ENCODE measurements at places on chromosomes 16 and 17.

DNA sequence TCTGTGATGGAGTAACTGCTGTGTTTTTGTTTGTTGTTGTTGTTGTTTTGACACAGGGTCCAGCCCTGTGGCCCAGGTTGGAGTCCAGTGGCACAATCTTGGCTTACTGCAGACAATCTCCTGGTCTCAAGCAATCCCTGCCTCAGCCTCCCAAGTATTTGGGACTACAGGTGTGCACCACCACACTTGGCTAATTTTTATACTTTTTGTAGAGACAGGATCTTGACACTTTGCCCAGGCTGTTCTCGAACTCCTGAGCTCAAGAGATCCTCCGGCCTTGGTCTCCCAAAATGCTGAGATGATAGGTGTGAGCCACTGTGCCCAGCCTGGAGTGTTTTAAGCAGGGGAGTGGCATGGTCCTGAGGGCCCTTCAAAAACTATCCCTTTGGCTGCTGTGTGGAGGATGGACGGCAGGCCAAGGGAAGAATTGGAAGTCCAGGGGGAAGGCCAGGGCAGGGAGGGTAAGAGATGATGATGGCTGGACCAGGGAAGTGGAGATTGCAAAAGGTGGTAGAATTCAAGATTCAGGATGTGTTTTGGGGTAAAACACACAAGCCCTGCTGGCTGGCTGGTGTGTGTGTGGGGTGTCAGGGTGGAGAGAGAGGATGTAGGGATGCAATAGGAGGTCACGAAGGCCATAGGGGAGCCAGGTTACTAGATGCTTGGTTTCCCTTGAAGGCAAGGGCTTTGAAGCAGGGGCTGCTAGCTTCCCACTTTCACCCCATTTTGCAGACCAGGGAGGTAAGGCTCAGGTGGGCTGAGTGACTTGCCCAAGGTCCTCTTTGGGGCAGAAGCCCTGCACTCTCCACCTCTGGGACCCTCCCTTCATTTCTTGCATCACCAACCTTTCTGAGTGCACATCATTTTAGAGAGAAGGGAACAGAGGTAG, 18.8 kb upstream of the PLLP start:
- DNase-seq, result no peak

- DNase-seq, result no peak
Measured at GRCh38 chr17:62678214-62678919, 50.9 kb downstream of the MRC2 start.

GRCh38 chr17:41919165-41919817, 540 bp upstream of the ACLY start:
- no peak for DNase-seq

DNA sequence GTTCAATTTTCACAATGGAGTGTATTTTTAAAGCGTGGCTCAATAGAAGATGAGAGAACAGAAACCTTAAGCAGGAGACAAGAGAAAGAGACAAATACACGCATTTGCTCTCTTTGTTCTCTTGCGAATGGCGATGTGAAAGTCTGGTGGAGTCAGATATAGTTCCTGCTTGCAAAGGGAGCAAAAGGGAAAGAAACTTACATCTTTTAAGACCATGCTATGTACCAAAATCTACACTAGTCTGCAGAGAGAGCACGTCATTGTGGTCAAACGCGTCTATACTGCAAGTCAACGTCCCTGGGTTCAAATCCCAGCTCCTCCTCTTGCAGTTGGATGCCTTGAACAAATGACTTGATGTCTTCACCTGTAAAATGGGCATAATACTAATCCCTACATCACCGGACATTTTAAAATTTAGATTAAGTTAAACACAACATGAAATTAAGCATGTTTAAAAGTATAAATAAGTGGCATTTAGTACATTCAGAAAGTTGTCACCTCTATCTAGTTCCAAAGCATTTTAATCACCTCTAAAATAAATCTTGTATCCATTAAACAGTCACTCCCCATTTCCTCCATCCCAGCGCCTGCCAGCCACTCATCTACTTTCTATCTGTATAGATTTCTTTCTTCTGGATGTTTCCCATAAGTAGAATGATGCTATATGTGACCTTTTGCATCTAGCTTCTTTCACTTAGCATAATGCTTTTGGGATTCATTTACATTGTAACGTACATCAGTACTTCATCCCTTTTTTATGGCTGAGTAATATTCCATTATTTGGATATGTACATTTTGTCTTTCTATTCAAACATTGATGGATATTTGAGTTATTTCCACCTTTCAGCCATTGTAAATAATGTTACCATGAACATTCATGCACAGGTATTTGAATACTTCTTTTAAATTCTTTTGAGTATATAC, 406.9 kb downstream of the TMEM114 start:
- DNase-seq, result no peak

GRCh38 chr17:15498107-15498506, 30.7 kb upstream of the CDRT4 start:
- DNase-seq, result no peak

DNA sequence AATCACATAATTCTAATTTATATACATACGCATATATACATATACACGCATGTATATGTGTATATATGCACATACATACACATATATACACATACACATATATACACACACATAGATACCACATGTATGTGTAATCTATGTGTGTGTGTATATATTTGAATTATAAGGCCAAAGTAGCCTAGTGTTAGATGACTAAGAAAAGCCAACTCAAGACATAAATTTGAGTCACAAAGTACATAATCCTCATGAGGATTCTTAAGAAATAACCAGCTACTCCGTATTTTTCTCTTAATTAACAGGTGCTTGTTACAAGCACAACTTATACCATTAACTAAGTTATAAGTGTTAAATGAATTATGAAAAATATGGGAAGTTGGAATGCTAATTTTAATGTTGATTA, 84.9 kb downstream of the CACNG1 start:
- no peak for DNase-seq

- no peak for DNase-seq
Measured at GRCh38 chr17:52306314-52306713, 147.8 kb upstream of the CA10 start.

- no peak for DNase-seq
Measured at GRCh38 chr17:2996810-2997670, 66.4 kb downstream of the OR1D5 start.

DNA sequence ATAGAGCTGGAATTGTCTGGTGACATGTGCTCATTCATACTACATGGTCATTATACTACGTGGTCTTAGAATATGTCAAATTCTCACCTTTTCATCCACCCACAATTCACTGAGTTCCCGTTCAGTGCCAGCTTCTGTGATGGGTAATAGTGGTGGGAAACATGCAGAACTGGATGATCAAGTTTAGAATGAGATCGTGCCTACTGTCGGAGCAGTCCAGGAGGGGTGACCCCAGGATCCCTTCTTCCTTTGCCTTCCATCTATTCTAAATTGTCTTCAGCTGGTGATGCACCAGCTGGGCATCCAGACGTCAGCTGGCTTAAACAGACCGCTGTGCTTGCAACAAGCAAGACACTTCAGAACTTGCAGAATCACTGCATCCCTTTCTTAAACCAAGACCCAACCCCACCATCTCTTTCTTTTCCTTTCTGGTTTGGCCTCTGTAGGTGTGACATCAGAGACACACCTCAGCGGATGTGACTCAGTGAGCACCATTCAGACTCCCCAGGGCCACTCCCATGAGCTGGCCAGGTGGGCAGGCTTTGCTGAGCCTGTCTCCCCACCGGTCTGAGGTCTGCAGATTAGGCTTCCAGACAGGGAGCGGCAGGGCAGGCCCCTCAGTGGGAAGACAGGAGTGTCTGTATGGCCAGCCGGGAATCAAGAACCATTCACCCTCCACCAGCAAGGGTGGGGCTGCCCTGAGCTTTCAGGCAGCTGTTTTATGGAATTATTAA, 18.1 kb downstream of the C17orf100 start:
- DNase-seq, result no peak

DNA sequence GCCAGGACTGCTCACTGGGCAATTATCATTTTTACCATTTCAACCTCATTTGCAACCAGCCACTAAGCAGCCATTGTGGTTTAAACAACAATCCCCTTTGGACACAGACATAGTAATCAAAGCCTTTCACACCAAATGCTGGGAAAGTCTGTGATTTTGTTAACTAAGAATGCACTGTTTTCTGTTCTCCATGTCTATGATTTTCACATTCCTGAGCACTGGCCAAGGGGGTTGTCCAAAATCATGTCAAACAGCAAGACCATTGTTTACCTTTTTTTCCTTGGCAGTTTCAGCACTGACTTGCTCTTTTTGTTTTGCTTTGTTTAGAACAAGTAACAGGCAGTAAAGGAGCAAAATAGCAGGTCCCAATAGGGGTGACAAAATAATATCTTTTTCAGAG, 106.3 kb upstream of the SIAH1 start:
- DNase-seq, result peak; percentile 32

GRCh38 chr16:59899940-59900339, 1165.8 kb upstream of the GOT2 start:
- no peak for DNase-seq

DNA sequence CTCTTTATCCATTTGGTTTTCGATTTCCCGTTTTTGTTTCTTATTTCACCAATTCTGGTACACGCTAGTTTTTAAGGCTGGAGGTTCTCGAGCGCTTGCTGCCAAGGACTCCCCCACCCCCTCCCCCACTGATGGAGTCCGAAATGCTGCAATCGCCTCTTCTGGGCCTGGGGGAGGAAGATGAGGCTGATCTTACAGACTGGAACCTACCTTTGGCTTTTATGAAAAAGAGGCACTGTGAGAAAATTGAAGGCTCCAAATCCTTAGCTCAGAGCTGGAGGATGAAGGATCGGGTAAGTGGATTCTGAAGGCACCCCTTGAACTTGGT, 825 bp downstream of the RPTOR start:
- no peak for DNase-seq

DNA sequence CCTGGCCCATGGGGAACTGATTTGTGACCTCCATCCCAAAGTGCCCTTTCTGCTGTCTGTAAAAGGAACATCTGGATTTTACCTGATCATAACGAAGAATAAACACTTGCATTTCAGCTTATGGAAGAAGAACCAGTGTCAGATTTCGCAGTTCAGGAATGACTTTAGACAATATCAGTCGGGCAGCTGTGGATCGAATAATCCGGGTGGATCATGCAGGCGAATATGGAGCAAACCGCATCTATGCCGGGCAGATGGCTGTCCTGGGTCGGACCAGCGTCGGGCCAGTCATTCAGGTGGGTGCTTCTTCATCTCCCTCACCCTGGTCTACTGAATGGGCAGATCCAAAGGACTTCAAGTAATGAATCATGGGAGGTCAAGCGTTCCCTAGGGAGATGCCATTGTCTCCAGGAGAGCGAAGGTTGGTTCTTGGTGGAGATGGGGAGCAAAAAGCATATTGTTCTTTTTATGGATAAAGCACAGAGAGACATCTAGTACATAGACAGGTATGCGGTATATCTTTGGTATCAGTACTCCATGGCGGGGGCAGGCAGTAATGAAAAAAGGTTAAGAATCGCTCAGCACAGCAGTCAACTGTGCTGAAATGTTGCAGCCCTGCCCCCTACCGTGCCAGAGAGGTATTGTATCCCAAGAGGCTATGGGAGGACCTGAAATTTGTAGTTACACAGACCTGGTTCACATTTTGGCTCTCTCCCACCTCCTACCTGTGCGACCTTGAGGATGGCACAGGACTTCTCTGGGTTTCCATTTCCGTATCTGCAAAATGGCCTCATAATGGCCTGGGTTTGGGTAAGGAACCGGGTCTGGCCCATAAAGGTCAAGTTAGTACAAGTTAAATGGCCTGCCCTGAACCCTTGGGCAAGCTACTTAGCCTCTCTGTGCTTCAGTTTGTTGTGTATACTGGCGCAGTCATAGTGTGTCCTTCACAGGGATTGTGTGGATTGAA, 4.7 kb downstream of the COQ7 start:
- DNase-seq, result peak; percentile 56

GRCh38 chr16:28610595-28611191, 849 bp upstream of the SULT1A1 start:
- DNase-seq, result no peak

DNA sequence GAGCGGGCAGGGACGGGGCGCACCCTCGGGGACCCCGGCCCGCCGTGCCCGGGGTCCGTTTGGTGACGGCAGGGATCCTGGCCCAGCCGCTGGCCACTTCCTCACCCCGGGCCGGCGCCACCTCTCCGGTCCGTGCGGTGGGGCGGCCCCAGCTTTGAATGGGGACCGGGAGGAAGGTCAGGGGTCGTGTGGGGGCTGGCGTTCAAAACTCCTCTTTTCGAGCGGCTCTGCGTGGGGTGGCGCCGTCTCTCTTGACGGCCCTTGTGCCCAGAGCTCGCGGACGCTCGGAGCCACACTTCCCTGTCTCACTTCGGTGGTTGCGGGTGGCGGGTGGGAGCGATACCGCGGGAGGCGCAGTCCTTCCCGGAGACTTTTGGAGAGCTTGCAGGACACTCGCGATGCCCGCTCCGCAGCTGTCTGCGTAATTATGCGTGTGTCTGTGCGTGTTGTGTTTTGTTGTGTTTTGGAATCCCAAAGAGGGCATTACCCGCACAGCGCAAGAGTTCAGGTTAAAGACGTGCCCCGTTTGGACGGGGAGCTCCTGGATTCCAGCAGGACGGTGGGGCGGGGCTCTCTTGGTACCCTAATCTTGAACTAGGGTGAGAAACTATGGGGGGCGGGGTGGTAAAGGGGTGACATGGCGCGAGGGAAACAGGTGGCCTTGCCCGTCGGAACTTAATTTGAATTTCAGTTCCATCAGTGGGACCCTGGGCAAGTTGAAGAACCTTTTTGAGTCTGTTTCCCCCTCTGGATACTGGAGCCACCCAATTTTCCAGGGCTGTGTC, 637 bp downstream of the PLCG2 start:
- no peak for DNase-seq

DNA sequence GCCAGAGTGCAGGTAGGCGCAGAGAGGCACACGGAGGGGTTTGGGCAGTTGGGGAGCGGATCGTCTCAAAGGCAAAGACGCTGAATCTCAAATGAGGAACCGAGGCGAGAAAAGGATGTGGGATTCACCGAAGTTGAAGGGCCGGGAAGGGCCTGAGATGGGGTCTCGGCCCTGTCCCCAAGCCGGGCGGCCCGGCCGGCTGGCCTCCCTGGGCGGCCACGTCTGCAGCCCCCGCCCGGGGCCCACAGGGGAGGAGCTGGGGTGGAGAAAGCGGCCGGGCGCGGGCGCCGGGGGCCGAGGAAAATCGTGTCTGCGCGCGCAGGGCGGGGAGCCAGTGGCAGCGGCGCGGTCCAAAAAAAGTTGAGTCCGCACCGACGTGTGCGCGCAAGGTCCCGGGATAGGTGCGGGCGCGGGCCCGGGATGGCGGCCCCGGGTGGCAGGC, 458 bp downstream of the SLC12A4 start:
- no peak for DNase-seq

- DNase-seq, result no peak
Measured at GRCh38 chr17:60562421-60562820, 36.4 kb upstream of the APPBP2 start.

- DNase-seq, result no peak
Measured at GRCh38 chr16:80997139-80997798, 9.4 kb downstream of the CMC2 start.

Data from COLO829 (cell line).